ENCODE measurements at places on chromosomes 1 and 21. TPM values are rescaled to one million over a fixed set of nuclear protein-coding genes. Genes with fewer than 3 reads are reported as not detected.

The PPIE gene
- 50.0 TPM for total RNA-seq

The OR10Z1 gene
- total RNA-seq, result not detected

The ATAD3B gene
- total RNA-seq, result 37.2 TPM

The SGIP1 gene
- total RNA-seq, result 2.6 TPM

DNA sequence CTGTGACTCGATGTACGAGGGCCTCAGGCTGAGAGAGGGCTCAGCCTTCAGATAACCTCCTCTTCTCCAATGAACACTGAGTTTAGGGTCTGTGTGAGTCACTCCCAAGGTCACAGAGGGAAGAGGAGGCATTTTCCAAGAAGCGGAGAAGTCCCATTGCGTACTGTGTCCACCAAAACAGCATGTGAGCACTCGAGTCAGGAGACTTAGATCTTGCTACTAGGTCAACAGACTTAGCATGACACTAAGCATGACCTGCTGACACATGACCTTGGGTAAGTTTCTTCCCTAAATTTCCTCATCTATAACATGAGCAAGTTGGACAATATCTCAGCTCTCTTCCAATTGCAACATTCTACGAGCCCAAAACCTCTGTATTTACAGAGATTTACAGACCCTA, 68.0 kb downstream of the PLPP3 start:
- no peak overlapping the region for H3K4me3 ChIP-seq
- H3K36me3 ChIP-seq, result peaks cover 60% of the 10 kb centered on the region
- no peak overlapping the region for H3K27ac ChIP-seq
- no peaks in the 10 kb centered on the region for H3K27me3 ChIP-seq
- DNase-seq, result no peak
- H3K4me1 ChIP-seq, result peaks cover 52% of the 10 kb centered on the region

DNA sequence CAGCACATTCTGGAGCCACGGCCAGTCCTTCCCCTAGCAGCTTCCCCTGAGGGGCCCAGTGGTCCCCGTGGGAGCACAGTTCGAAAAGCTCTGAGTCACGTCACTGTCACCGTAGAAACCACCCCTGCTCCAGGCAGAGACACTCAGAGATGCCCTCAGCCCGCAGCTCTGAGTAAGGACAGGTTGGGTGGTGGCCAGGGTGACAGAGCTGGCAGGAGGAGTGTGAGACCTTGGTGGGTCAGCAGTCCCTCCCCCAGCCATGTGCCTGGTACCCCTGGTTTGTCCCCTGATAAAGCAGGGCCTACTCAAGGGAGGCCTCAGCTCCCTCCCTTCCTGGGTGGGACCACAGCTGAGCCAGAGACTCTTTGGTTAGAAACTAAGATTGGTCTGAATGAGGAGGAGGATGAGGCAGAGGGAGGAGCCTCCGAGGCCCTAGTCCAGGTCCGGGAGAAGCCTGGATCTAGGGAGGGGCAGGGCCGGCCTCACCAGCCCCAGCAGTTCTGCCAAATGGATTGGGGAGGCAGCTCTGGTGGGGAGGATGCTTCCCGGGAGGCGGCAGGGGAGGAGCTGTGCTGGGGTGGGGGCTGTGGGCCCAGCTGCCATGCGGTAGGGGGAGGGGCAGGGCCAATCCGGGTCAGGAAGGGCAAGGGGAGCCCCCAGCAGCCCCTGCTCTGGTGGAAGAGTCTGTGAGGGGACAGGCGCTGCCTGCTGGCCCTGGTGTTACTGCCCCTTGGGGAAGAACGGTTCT, 55.2 kb downstream of the SLC9A1 start:
- no peaks in the 10 kb centered on the region for H3K27me3 ChIP-seq
- no peaks in the 10 kb centered on the region for H3K36me3 ChIP-seq
- peak overlapping the region; percentile 80 for H3K27ac ChIP-seq

GRCh38 chr1:46521414-46521813, 30.0 kb downstream of the KNCN start:
- no peak overlapping the region for H3K4me3 ChIP-seq
- H3K36me3 ChIP-seq, result no peaks in the 10 kb centered on the region
- no peak overlapping the region for H3K27ac ChIP-seq
- H3K27me3 ChIP-seq, result peaks cover 79% of the 10 kb centered on the region
- peaks cover 33% of the 10 kb centered on the region for H3K4me1 ChIP-seq
- DNase-seq, result no peak

DNA sequence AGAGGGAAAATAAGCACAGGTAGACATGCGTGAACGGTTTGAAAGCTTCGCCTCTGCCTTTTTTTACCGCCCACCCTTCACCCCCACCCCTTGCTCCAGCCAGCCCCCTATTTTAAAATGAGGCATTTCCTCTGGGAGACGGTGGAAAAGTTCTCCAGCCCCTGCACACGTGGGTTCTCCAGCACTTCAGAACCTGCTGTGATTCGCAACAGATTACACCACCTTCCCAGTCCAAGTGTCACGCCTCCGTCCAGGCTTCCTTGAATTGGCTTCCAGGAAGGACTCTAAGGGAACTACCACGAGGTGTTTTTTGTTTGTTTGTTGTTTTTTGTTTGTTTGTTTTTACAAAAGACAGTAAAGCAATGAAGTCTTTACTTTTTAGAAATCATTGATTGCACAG, 2.6 kb downstream of the LRRC7 start:
- no peaks in the 10 kb centered on the region for H3K36me3 ChIP-seq
- peak overlapping the region; percentile 52 for H3K27ac ChIP-seq
- H3K4me1 ChIP-seq, result peaks cover 8% of the 10 kb centered on the region
- no peak for DNase-seq

- DNase-seq, result no peak
- no peak overlapping the region for H3K27ac ChIP-seq
- H3K27me3 ChIP-seq, result peaks cover 100% of the 10 kb centered on the region
- no peaks in the 10 kb centered on the region for H3K36me3 ChIP-seq
These were observed 10.6 kb downstream of the HLX start for GRCh38 chr1:220889848-220890287.

GRCh38 chr1:41511239-41511540, 26.7 kb upstream of the EDN2 start:
- no peak for DNase-seq
- H3K27me3 ChIP-seq, result peaks cover 5% of the 10 kb centered on the region
- peaks cover 14% of the 10 kb centered on the region for H3K4me1 ChIP-seq

DNA sequence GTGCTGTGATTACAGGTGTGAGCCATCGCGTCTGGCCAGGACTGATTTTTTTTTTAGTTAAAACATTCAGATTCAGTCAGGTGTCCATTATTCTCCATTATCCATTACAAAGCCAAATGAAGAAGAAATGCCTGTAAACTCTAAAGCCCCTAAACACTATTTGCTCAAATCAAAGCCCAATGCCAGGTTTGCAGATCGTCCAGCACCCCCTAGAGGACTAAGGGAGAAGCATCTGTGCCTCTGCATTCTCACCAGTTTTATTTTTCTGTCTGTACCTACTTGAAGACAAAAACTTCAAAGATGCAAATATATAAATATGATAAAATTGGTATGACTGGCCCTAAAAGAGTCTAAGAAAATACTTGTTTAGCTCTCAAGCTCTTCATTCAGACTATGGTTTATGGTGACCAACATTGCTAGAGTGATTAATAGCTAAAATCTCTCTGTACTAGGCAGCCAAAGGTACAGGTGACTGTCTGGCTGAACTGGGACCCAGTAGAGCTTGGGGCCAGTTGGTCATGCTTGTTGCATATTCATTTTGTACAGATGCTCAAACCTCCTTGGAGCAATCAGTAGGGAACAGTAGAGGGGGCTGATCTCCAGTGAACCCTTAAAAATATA, 138.4 kb downstream of the SYT2 start:
- peaks cover 44% of the 10 kb centered on the region for H3K4me1 ChIP-seq
- DNase-seq, result no peak
- no peak overlapping the region for H3K4me3 ChIP-seq
- no peaks in the 10 kb centered on the region for H3K27me3 ChIP-seq
- H3K36me3 ChIP-seq, result peaks cover 11% of the 10 kb centered on the region

GRCh38 chr1:221816899-221817298, 75.0 kb upstream of the DUSP10 start:
- H3K27me3 ChIP-seq, result peaks cover 10% of the 10 kb centered on the region
- H3K4me3 ChIP-seq, result no peak overlapping the region
- no peak overlapping the region for H3K27ac ChIP-seq

- peaks cover 13% of the 10 kb centered on the region for H3K4me1 ChIP-seq
- H3K27me3 ChIP-seq, result no peaks in the 10 kb centered on the region
- no peak overlapping the region for H3K4me3 ChIP-seq
- peak overlapping the region; percentile 57 for H3K27ac ChIP-seq
- H3K36me3 ChIP-seq, result no peaks in the 10 kb centered on the region
- DNase-seq, result no peak
These were observed 96.1 kb downstream of the TEX35 start for GRCh38 chr1:178609015-178609414.

GRCh38 chr1:17995480-17995879, 112.1 kb upstream of the IGSF21 start:
- peaks cover 31% of the 10 kb centered on the region for H3K27me3 ChIP-seq
- H3K4me1 ChIP-seq, result no peaks in the 10 kb centered on the region
- no peak overlapping the region for H3K4me3 ChIP-seq
- no peak overlapping the region for H3K27ac ChIP-seq
- DNase-seq, result no peak

GRCh38 chr1:88985032-88985431, 7.4 kb downstream of the KYAT3 start:
- H3K4me3 ChIP-seq, result peak overlapping the region; percentile 47
- DNase-seq, result no peak
- peak overlapping the region; percentile 86 for H3K27ac ChIP-seq
- H3K4me1 ChIP-seq, result peaks cover 13% of the 10 kb centered on the region

DNA sequence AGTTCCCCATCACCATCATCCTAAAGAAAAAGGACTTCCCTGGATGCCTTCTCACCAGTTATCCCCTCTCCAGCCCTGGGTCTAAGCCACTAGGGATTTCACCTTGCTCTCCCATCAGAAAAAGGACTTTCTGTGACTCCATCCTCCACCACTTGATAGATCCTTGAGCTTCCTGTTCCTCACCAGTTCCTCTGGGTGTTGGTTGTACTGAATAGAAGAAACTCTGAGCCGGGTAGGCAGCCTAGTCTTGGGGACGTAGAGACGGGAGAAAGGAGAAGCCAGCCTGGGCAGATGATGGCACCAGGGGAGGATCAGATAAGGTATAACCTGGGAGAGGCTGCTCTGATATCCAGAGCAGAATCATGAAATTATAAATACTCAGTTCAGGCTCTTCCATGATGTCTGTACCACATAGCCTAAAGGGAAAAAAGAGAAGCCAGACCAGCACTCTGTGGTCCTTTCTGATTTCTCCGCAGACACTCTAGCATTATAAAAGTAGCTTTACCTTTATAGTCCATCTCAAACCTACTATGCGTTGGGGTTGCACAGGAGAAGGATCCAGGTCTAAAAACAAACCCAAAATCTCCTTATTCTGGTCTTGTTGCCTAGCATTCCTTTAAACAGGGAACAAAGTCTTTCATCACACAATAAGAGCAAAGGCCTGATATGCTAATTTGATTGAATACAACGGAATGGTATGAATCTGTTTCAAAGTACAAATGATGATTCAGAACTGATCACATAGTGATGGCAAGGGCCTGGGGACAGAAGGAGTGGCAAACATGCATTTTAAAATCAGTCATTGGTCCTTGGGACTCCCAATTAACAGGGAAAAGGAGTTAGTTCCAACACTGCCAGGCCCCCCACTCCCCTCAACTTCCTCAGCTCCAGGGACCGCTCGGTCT, 1.2 kb upstream of the CD34 start:
- H3K4me1 ChIP-seq, result peaks cover 10% of the 10 kb centered on the region
- H3K4me3 ChIP-seq, result peak overlapping the region; percentile 73
- peaks cover 81% of the 10 kb centered on the region for H3K27me3 ChIP-seq
- H3K36me3 ChIP-seq, result no peaks in the 10 kb centered on the region
- no peak overlapping the region for H3K27ac ChIP-seq
